Cerebellum (tissue), 4 donors: ENCODE measurements at places on chromosomes 16 and 17. TPM values are rescaled to one million over a fixed set of nuclear protein-coding genes. Genes with fewer than 3 reads are reported as not detected.

Gene KREMEN2
- not detected for total RNA-seq

Gene ASGR2
- not detected for total RNA-seq

Gene CMTM1
- 7.6 TPM for total RNA-seq

Gene HYDIN
- total RNA-seq, result 30.2 TPM

DNA sequence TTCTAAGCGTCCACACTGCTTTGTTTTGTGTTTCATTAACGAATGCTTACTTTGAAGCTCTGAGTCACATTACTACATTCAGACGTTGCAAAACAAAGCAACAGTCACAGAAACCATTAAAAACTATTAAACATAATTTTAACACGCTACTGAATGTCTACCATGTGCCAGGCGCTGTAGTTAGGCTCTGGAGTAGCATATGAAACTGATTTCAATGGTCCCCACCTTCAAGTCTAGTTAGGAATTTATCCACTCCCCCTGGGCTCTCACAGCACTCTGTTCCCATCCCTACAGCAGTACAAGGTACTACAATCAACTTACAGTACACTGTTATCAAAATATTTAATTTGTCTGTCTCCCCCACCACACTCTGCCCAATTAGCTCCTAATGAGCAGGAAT lies 631 bp downstream of the UTP6 start:
- DNase-seq, result no peak

DNA sequence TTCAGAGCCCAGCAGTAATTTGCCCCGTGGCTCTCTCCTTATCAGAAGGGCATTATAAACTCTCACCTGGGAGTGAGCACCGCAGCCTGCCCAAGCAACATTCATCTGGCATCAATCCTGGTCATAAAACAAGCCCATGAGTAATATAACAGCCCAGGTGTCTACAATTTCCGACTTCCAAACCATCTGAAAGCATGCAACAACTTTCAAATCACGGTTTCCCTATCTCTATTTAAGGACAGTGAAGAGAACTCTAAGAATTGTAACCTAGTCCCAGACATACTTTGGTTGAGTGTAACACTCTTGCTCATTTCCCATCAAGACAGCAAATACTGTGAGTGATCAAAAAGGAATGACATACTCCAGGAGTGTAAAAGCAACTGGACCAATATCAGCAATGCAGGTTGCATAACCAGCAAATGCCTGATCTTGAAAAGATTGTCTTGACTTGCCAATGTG lies 487.4 kb upstream of the SOX9 start:
- no peak for DNase-seq

- no peak for DNase-seq
Measured at GRCh38 chr17:57971572-57971971, 16.4 kb upstream of the CUEDC1 start.

DNA sequence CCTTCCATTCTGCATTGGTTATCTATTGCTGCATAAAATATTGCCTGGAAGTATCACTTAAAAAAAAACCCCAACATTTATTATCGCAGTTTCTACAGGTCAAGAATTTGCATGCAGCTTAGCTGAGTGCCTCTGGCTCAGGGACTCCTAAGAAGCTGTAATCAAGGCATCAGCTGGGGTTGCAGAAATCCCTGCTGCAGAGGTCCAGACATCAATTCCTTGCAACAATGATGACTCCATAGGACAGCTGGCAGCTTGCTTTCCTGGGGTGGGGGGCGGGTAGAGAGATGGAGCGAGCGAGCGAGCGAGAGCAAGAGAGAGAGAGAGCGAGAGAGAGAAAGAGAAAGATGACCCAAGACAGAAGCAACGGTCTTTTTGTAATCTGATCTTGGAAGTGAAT lies 308.1 kb downstream of the HAPSTR1 start:
- DNase-seq, result no peak

DNA sequence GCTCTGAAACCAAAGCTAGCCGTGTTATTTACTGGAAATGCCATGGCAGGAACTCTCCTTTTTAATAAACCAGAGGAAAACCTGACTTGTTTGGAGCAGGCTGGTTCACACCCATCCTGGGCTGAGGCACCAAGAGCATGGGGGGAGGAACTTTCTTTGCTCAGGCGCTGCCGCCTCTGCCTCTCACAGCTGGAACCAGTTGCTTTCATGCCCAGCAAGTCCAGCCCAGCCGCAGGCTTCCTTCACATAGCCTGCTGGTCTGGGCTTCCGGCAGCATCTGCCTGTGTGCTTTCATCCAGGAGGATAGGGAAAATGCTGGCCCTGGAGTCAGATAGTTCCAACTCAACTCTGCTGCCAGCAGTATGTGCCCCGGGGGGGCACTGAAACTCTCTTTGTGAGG lies 88.1 kb upstream of the ASIC2 start:
- no peak for DNase-seq

GRCh38 chr16:49559242-49559641 lies 185.6 kb downstream of the C16orf78 start:
- DNase-seq, result no peak

GRCh38 chr16:61820398-61820797 lies 215.8 kb downstream of the CDH8 start:
- DNase-seq, result no peak

DNA sequence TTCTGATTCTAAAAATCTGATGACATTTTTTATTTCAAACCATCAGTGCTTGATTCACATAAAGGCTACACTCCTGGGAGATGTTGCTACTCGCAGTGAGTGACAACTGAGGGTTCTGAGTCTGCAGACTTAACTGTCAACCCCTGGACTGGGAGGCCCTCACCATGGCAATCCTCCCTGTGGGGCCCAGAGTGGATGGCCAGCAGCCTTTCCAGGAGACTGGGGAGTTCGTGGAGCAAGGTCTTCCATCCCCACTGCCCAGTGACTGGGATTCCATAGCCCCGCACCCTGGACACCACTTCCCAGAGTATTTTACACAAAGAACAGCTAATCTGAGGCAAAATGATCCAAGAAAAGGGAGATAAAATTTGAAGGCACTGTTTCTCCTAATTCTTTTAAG lies 59.3 kb downstream of the CREBBP start:
- DNase-seq, result no peak
